Liver (tissue), 10 donors: ENCODE measurements at places on chromosomes 11 and 22.

DNA sequence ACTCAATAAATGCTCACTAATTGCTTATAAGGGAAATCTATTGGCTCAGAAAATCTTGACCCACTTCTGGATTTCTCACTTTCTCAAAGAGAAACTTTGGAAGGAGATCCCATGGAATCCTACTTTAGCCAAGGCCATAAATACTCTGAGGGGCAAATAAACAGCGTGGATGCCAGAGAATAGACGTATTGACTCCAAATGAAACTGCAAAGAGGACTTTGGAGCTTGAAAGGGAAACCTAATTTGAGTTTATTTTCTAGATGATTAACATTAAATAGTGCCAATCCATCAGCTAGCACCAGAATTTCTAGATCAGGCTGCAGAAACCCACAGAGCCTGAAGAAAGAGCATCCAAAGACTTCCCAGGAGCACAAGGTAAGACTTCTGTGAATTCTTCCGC, at the start of gene MS4A18:
MS4A18 (plus strand) TSS at position 301 of the 400 bp plus-strand sequence.
- DNase-seq: no peak

DNA sequence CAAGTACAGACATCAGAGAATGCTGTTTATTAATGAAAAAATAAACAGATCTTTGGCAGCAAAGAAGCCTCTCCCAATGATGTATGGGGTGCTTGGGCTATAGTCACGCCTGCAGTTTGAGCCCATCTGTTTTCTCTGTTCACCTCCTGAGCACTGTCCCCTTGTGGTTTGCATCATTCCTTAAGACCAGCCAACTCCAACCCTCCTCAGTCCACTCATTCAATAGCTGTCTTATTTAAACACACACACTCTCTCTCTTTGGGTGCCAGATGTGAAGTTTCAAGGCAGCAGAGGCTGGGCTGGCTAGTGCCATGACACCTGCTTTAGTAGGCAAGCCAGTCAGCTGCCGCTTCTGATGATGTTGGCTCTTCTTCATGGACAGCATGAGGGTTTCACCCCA, 58.1 kb downstream of the POLD3 start:
- no peak for DNase-seq

GRCh38 chr11:6127881-6128280, 20.4 kb downstream of the OR56B4 start:
- no peak for DNase-seq

DNA sequence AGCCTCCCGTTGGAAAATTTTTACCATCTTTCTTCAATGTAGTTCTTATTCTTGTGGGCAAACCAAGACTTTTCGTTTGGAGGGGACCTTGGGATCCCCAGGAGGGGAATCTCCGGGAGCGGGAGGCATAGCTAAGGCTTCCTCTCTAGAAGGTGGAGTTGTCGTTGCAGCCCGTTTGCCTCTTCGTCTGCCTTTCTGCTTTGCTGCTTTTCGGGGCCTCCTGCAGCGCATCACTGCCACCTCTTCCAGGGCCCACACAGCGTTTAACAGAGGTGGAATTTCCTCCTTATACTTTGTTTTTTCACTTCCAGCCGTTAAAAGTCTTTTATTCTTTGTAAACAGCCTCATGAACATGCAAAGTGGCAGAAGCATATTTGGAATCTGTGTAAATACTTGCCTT, 3.5 kb upstream of the IFITM3 start:
- no peak for DNase-seq

- no peak for DNase-seq
These were observed 175.9 kb upstream of the PGR start for GRCh38 chr11:101305496-101305895.

- no peak for DNase-seq
These were observed 2.9 kb upstream of the SLC6A5 start for GRCh38 chr11:20596205-20597153.

DNA sequence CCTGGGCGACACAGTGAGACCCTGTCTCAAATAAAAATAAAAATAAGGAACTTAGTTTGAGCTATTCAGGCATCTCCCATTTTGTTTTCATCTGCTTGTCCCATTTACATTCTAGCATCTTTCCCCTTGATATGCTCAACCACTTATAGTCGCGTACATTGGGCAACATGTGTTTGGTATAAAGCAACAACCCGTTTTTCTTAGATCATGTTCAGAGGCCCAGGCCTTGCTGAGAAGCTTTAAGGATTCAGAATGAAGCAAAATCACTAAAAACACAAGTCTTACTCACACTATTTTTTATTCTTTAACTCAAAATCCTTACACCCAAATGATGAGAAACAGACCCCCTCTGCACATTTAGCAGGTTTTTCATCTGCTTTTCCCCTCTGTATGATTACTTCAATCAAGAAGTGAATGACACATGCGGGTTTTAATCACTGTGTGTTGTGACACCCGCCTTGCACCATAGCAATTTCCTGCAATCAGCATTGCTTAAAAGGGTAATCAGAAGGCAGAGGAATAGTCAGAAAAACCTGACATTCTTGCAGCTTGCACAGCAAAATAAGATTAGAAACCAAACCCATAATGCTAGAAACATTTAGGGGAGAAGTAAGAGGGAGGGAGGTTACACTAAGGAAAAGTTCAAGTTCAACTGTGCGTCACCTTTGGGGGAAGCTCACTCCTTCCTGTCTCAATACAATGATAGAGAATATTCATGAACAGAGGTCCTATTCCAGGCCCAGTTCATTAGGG, 25.9 kb downstream of the ALG9 start:
- DNase-seq: no peak

- DNase-seq: no peak
These were observed 321.0 kb downstream of the DDX10 start for GRCh38 chr11:108985945-108986279.

- no peak for DNase-seq
These were observed 3.1 kb downstream of the HNRNPUL2 start for GRCh38 chr11:62724171-62724570.

DNA sequence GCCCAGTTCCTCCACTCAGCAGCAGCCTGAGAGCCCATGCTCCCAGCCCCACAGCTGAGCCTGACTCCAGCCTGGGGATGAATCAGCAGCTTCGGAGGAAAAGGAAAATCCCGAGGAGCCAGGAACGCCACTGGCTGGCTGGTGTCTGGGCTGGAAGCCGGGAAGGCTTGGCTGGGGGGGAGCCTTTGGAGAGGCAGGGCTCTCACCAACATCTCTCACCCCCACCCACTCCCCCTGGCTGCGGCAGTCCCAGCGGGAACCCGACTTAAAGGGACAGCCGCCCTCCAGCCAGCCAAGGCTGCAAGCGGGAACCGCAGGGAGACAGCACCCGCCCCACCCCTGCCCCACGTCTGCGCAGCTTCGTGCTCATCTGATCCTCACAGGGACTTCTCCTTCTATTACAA, 28.4 kb downstream of the KIAA0930 start:
- no peak for DNase-seq

DNA sequence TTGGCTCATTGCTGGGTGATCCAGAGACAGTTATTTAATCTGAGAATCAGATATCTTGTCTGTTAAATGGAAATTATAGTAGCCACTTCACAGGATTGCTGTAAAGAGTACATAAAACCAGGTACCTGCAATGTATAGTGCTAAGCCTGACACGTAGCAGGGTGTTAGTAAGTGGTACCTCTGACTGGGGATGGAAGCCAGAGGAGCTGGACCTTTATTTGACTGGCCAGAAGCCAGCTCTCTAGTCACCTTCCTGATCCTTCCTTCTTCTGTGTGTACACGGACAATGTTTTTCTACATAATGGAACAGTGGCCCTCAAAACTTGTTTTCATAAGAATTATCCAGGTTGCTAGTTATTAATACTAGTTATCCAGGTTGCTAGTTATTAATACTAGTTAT, 25.5 kb upstream of the EHF start:
- no peak for DNase-seq

GRCh38 chr11:69917529-69917928, 98.3 kb upstream of the FGF3 start:
- DNase-seq: no peak
